ENCODE measurements at places on chromosomes 3 and 15.

DNA sequence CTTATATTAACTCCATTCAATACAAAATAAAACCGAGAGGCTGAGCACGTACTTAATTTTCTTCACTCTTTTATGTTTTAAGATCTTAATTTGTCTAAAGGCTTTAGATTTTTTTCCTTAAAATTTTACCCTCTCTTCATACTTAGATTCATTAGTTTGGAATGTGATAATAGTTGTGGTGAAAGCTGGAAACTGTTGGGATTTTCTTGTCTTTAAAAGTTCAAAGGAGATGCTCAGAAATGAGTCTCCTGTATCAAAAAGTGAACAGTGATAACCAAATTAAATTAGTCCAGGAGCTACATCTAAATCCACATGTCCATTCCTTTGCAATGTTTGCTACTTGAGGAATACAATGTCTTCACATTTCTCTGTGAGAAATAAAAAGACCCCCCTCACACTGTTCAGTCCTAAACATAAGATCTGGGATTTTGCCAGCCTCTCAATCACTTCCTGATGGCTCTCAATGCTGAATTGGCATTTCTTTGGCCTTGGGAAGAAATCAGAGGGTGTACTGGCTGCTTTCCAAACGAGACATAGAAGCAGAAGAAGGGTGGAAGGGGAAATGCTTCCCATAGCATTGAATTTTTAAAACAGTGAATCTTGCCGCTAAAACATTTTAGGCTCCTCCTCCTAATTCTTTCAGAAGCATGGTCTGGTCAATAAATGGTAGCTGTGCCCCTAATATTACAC lies 245.0 kb downstream of the SHOX2 start:
- no peak for DNase-seq

DNA sequence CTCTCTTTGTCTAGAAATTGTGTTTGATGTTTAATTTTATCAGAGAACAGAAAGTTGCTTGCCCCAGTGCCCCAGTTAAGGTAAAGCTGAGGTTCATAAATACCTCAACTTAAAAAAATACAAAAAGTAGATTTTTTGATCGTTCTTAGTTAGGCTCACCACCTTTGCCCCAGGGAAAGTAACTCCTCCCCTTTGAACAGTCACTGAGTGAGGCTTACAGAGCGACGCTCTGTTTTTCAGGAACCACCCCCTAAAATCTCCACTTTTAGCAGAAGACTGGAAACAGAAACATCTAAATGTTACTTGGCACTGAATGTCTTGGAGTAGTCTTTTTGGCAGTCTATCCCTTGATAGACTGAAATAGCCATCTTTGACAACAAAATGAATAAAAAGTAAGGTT lies 24.9 kb downstream of the BLM start:
- no peak for DNase-seq

- DNase-seq = no peak
These were observed 30.7 kb upstream of the CYP11A1 start for GRCh38 chr15:74398183-74398582.

DNA sequence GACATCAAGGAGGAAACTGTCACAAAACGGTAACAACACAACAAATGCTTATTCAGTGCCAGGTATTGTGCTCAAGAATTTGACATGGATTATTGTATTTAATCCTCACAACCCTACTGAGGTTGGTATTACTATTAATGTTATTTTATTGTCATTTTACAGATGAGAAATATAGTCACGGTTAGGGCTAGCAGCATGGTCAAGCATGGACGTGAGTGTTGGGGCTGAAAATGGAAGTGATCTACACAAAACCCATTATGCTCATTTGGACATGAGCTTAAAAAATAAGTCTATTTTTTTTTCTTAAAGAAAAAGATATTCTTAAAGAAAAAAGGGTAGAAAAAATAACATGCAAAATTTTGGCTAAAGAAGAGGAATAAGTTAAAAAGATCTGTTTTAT lies 141.3 kb upstream of the SOX2 start:
- no peak for DNase-seq

DNA sequence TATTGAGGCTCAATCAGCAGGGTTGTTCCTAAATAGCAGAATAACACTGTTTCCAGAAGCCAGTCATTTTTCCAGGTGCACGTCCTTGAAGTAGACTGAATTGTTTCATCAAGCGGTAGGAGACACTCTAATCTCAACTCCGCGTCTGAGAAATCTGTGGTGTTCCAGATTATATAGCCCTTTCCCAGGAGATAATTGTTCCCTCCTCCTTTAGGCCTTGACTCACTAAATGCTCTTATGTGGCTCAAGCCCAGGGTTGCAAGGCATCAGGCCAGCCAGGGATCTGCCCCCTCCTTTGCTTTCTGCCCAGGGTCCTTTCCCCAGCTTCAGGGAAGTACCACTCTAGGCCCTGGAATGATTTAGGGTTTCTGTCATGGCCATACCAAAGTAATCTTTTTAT lies 5.7 kb upstream of the HLTF start:
- no peak for DNase-seq

- no peak for DNase-seq
These were observed 19.4 kb downstream of the PLSCR1 start for GRCh38 chr3:146524961-146525360.

DNA sequence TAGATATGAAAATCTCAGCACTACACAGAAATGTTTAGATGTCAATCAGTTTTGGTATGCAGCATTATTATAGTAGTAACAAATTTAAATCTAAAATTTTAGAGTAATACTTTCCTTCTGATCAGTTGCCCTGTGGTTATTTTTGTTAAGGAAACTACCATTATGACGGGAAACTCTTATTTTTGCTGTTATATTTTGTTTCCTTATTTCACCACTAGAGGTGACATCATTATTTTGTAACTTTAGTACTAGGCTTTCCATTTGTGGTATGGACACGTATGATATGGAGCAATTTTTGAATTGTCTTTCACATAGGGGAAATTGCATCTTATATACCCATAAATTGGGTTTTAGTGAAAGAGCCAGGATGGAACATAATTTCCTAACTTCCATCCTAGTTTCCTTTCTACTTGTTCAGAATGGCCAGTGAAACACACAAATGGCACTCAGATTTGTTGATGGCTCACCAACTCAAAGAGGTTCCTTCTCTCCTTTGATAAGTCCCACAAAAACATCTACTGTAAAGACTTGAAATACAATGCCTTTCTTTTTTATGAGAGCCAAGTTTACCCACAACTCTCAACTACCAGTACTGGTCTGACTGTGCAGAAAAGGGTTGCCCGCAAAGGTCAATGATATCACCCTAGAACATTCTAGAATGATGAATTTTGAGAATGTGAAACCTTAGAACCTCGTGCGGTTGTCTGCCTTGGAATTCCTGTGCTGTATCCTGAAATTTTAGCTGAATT lies 19.4 kb upstream of the PPP4R2 start:
- DNase-seq = no peak

- DNase-seq = no peak
These were observed 58.7 kb downstream of the BOC start for GRCh38 chr3:113270068-113270467.

DNA sequence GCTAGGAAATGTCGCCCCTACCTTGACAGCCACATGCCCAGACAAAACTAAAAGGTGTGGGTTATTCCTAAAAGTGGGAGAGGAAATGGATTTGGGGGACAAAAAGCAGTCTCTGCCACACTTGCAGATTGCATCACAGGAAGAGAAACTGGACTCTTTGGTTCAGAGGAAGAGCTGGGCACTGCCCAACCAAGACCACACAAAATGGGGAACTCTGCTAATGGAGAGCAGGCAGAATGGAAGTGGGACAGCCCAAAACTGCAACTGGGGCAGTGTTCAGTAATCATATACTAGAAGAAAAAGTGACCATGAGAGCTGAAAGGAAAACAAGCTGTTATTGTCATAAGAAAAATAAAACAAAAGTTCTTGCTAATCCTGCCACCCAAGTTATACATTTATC lies 138.9 kb upstream of the FRMD4B start:
- no peak for DNase-seq

DNA sequence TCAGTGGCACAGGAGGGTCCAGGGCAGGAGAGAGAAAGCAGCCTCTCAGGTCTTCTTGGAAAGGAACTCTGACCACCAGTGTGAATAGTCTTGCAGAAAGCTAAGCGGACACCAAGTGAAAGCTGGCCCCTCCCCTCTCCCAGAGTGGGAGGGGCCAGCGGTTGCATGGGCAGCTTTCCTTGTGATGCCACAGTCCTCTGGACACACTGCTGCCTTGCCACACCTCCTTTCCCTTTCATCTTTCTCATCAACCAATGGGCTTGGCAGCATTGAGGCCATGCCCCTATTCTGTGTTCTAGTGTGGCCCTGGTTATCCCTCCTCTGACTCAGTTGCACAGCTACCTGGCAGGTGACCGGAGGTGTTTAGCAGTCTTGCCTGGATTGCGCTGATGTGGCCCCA lies 49.7 kb upstream of the GOLGA6B start:
- no peak for DNase-seq

GRCh38 chr15:89870006-89870405 lies 23.8 kb downstream of the AP3S2 start:
- DNase-seq = no peak

GRCh38 chr3:5343459-5343858 lies 156.0 kb downstream of the EDEM1 start:
- no peak for DNase-seq

GRCh38 chr3:58102976-58103451 lies 94.8 kb downstream of the FLNB start:
- no peak for DNase-seq

DNA sequence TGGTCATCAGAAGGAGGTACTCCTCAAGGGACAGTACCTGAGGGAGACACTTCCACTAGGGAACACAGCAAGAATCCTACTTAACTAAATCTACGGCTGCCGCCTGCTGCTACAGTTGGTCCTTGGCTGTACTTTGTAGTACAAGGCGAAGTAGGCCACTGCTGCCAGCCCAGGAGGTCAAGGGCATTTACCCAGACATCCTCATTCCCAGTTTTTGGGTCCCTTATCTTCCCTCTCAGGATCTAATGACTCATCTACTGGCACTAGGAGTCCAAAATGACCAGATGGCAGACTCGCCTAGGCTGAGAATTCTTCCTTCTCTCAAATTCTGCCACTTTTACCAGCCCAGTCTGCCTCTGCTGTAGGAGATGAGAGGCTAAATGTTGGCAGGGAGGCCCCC lies 27.1 kb upstream of the LAMP3 start:
- DNase-seq = no peak

GRCh38 chr15:87667643-87668042 lies 588.9 kb downstream of the NTRK3 start:
- DNase-seq = no peak

DNA sequence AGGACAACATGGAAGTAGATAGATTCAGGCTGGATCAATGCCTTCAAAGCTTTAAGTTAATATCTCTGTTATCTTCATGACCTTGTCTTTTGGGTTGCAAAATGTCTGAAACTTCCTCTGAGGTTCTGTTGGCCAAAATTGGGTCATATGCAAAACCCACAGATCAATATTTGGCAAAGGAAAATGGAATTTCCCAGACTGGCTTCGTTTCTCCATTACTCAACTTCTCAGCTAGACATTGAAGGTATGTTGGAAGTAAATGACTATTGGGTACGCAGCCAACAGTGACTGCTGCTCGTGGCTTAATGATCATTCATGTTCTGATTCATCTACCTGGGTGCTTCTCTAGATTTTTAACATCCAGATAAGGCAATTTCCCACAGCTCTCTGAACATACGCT lies 675.4 kb upstream of the SGO1 start:
- no peak for DNase-seq

Measured in activated CD4-positive, alpha-beta T cell treated with anti-CD3 and anti-CD28 coated beads, Interleukin-2, amount 10 ng/mL, durations not matched to agents 7 days and 5 days (primary cell).